Hair follicular keratinocyte (primary cell): ENCODE measurements at places on chromosomes 2 and 18. TPM values are rescaled to one million over a fixed set of nuclear protein-coding genes. Genes with fewer than 3 reads are reported as not detected.

The FAM237A gene
- total RNA-seq = not detected in 2 replicates

The TCF7L1 gene
- 1.4 and 2.0 TPM in 2 replicates for total RNA-seq

The ZNF638 gene
- total RNA-seq = 44.0 and 60.9 TPM in 2 replicates

The RTP5 gene
- not detected in 2 replicates for total RNA-seq

The MGAT4A gene
- total RNA-seq = 0.16 and 0.53 TPM in 2 replicates

The SERPINB13 gene
- 2.6 and 8.0 TPM in 2 replicates for total RNA-seq

The SAG gene
- total RNA-seq = not detected in 2 replicates

The INHBB gene
- not detected in 2 replicates for total RNA-seq

The IL36RN gene
- total RNA-seq = 0.15 and 1.0 TPM in 2 replicates

The C1GALT1C1L gene
- total RNA-seq = 0.08 TPM in 1 of 2 replicates, not detected in the other

The DSC3 gene
- 64.9 and 106 TPM in 2 replicates for total RNA-seq

The DCDC2C gene
- not detected in 2 replicates for total RNA-seq

The GATA6 gene
- 0.08 and 1.0 TPM in 2 replicates for total RNA-seq

The NT5DC4 gene
- total RNA-seq = not detected in 2 replicates

The FLACC1 gene
- not detected in 2 replicates for total RNA-seq

The OR6B2 gene
- not detected in 2 replicates for total RNA-seq

The MYL1 gene
- not detected in 2 replicates for total RNA-seq

The REG3G gene
- total RNA-seq = not detected in 2 replicates

The LRP1B gene
- under 0.01 TPM in 1 of 2 replicates, not detected in the other for total RNA-seq

The GLB1L gene
- total RNA-seq = 8.0 and 10.2 TPM in 2 replicates

The ERMN gene
- not detected in 2 replicates for total RNA-seq
